ENCODE measurements at places on chromosomes 7 and 10. TPM values are rescaled to one million over a fixed set of nuclear protein-coding genes. Genes with fewer than 3 reads are reported as not detected.

The APBB1IP gene
- 2.6 TPM for polyA plus RNA-seq

The ERCC6 gene
- 9.3 TPM for polyA plus RNA-seq

GRCh38 chr7:18387191-18387735, 108.3 kb upstream of the HDAC9 start:
- DNase-seq, result no peak

GRCh38 chr7:139990142-139990535, 72.6 kb downstream of the PARP12 start:
- DNase-seq, result no peak

The KCP gene
- 0.48 TPM for polyA plus RNA-seq

The UNCX gene
- not detected for polyA plus RNA-seq

DNA sequence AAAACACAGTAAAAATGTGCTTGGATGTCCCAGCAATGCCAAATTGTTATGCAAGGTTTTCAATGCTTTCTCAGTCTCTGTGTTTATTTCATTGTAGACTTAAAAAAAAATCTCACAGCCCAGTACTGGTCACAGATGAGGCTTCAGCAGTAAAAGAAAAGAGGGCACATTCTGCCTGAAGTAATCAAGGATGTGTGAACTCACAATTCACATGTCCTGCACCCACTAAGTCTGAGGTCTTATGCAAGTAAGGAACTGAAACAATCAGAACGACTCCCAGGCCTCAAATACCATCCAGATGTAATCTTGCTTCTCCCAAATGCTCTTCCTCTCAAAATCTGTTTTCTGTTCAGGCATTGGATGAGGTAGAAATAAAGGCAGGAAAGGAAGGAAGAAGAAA, 33.7 kb downstream of the ADRB1 start:
- no peak for DNase-seq

The AASS gene
- 24.3 TPM for polyA plus RNA-seq

The ELN gene
- 129 TPM for polyA plus RNA-seq

The MGAM2 gene
- polyA plus RNA-seq, result 0.13 TPM

GRCh38 chr10:78042058-78042751, 8.5 kb downstream of the RPS24 start:
- DNase-seq, result no peak

DNA sequence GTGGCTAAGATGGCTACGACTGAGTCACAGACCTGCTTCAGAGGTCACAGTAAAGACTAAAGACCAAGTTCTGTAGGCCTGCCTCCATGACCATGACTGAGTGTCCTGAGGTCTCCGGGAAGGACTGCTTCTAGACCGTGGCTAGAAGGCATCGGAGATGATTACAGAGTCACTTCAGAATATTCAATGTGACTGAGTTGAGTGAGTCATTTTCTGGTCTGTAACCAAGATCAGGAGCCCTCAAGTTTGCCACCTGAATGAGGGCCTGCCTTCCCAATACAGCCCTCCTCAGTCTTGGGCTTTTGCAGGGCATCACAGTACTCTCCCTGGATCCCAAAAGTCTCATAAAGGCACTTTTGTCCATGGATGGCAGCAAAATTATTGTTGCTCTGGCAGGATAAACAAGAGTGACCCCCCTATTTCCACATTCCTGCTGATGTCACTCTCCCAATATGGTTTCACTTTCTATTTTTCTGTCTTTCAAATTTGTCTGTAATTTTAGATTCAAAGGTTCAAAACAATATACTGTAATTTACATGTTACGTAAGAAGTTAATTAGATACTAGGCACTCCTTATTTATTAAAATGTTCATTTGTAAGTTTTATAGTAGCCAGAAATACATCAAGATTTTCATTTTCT, 47.7 kb upstream of the ZNF92 start:
- DNase-seq, result no peak

DNA sequence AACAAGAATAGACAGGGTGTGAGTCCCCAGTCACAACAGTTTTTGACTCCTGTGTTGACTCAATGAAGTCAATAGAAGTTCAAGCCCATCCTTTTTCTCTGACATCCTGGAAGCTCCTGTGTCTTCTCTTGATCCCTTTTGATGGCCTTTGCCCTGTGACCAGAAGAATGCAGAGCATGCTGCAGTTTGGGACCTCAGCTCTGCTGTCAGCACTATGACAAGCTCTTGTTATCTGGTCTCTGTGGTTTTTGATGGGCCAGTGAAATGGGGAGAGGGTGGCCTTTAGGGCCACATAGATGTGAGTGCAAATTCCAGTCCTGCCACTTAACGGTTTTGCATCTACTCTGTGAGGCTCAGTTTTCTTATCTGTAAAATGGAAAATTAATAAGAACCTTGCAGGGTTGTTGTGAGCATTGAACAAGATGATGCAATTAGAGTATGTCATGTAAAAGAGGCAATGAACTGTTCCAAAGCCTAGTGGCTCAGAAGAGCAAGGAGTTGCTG, 102.4 kb upstream of the IKZF1 start:
- DNase-seq, result no peak

DNA sequence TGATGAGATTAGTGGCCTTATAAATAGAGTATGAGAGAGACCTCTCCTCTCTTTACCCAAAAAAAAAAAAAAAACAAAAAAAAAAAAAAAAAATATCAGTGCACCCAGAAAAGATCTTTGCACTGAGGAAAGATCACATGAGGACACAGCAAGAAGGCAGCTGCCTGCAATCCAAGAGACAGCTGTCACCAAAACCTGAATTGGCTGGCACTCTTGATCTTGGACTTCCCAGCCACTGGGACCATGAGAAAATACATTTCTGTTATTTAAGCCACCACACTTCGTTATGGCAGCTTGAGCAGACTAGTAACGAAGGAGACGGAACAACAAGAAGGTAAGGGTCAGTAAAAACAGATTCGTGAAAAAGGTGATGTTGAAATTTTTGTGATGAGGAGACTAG, 47.0 kb downstream of the TMEM106B start:
- DNase-seq, result no peak

The MINDY3 gene
- 22.3 TPM for polyA plus RNA-seq

The COL26A1 gene
- polyA plus RNA-seq, result 2.0 TPM

GRCh38 chr7:5429253-5429856, 5.7 kb upstream of the TNRC18 start:
- DNase-seq, result no peak

The PTN gene
- polyA plus RNA-seq, result 127 TPM

- no peak for DNase-seq
These were observed 191.9 kb downstream of the SFMBT2 start for GRCh38 chr10:7218968-7219367.

DNA sequence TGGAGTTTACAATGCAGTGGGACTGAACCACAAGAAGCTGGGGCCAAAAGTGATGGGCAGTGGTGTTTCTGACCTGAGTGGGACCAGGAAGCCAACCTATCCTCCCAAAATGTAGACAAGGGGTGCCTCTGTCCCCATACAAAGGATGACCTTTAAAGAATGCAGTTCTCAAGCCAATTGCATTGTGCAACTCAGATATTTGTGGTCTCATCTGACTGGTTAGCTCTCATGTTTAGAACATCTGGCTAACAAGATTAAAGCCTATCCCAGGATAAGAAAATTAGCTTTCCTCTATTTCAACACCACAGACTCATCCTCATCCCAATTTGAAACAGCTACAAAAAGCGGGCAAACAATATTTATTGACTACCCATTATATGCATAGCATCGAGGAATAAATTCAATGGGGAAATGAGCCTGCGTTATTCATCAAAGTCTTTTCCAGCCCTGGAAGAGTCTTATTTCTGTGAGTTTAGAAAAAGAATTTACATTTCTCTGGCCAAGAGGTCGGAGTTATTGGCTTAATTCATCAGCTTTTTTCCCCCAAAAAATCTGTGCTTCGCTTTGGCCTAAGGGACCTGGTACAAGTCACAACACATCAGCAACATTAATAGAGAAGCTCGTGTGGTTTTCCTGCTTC, 26.7 kb downstream of the ELMO1 start:
- peak; percentile 52 for DNase-seq

The SLC26A3 gene
- polyA plus RNA-seq, result not detected

The DNAH11 gene
- polyA plus RNA-seq, result 0.45 TPM

The FAM25G gene
- polyA plus RNA-seq, result not detected

DNA sequence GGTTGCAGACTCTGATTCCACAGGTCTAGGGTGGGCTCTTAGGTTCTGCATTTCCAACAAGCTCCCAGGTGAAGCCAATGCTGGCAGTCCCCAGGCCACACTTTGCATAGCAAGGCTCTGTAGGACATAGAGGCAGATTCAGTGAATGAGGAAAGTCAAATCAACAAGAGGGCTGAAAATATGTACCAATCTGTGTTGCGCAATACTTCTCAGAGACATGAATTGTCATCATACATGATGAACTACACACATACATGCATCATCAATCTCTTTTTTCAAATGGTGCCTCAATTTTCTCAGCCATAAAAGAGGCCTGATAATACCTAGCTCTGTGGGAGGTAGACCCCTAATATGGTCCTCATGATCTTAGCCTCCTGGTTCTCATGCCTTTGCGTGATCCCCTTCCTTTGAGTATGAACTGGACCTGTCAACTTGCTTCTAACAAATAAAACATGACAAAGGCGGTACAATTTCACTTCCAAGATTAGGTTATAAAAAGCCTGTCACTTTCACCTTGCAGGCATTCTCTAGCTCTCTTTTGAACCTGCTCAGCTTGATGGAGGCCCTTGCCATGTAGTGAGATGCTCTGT, 49.0 kb downstream of the PIK3CG start:
- no peak for DNase-seq

The BICC1 gene
- 25.4 TPM for polyA plus RNA-seq

- DNase-seq, result no peak
These were observed 36.0 kb upstream of the ARHGAP21 start for GRCh38 chr10:24759672-24760071.

- DNase-seq, result no peak
These were observed 23.2 kb upstream of the HIBADH start for GRCh38 chr7:27685893-27686292.
